ENCODE measurements at places on chromosomes 7 and 10. TPM values are rescaled to one million over a fixed set of nuclear protein-coding genes. Genes with fewer than 3 reads are reported as not detected.
A peak's percentile ranks its signal among the peaks of the same experiment; 100 is the strongest.

- H3K27me3 ChIP-seq, result peaks cover 5% of the 10 kb centered on the region
- no peak for DNase-seq
- H3K36me3 ChIP-seq, result no peaks in the 10 kb centered on the region
- H3K27ac ChIP-seq, result no peak overlapping the region
- no peak overlapping the region for H3K4me3 ChIP-seq
- H3K4me1 ChIP-seq, result no peaks in the 10 kb centered on the region
Observed at GRCh38 chr7:22210967-22211366, 146.0 kb downstream of the RAPGEF5 start.

DNA sequence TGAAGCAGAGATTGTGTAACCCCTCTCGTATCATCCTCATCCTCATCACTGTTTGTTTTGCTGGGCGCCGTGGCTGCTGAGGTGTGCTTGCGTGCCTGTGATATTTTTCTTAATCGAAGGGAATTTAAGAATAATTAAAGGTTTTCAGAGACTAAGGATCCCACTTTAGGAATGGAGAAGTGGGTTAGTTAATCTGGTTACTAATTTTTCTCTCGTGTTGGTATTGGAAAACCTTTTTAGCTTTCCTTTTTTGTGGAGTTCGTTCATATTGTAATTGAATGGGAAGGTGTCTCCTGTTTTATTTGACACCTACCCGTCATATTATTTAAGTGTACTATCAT is 1.3 kb downstream of the UBN2 start:
- H3K4me3 ChIP-seq, result peak overlapping the region; percentile 97
- DNase-seq, result no peak
- no peak overlapping the region for H3K27ac ChIP-seq
- no peaks in the 10 kb centered on the region for H3K27me3 ChIP-seq

DNA sequence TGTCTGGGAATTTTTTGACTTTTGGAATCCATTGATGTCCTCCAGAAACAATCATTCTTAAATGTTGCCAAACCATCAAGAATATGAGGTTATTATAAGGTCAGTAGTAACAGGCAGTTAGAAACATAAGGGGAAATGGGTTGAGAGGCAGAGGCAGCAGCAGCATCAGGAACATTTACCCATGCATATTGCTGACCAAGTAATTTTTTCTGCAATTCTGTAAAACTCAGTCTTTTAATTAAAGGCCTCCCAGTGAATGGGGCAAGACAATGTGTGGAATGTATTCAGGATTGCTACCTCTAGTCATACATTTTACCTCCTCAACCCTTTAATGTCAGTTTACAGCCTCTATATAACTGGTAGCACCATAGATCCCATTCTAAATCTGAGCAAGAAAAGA is 66.5 kb upstream of the SKAP2 start:
- DNase-seq, result no peak
- H3K4me1 ChIP-seq, result no peaks in the 10 kb centered on the region
- no peak overlapping the region for H3K4me3 ChIP-seq
- H3K27me3 ChIP-seq, result no peaks in the 10 kb centered on the region

DNA sequence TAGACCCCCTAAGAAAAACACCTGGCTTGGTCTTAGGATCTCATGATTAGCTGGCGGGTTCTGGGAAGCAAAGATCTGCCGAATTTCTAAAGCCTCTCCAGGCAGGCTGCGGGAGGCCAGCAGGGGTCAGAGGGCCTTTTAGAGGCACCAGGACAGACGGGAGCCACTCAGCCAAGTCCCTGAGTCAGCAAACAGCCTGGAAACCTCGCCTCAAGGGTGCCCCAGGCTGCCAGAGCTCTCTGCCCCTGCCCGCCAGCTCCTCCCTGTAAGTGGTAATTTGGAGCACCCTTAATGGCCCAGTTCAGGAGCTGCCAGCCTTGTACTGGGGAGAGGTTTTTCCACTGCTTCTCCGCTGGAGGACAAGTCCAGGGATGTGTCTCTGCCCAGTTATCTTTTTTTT is 88.7 kb downstream of the HIP1 start:
- H3K4me3 ChIP-seq, result no peak overlapping the region
- H3K36me3 ChIP-seq, result no peaks in the 10 kb centered on the region
- H3K27me3 ChIP-seq, result no peaks in the 10 kb centered on the region
- no peak for DNase-seq
- no peaks in the 10 kb centered on the region for H3K4me1 ChIP-seq
- no peak overlapping the region for H3K27ac ChIP-seq

PLAC9 gene
- total RNA-seq, result not detected

DNA sequence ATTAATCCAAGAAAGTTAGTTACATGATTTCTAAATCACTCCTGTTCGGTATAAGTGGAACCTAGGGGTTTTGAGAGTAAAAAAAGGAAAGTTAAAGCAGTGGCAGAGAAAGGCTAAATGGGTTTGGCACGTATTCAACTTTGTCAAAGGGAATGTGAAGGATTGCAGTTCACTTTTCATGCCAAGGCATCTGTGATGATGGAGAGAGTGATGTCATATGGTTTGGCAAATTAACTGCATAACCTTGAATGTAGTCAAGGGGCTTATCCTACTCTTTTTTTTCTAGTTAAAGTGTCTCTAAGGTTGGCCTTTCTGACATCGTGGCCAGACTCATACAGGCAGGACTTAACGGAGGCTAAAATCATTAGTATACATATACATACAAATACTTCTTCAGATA is 277.8 kb downstream of the EXOC4 start:
- H3K36me3 ChIP-seq, result no peaks in the 10 kb centered on the region
- no peaks in the 10 kb centered on the region for H3K27me3 ChIP-seq
- no peak for DNase-seq
- H3K4me3 ChIP-seq, result no peak overlapping the region
- no peak overlapping the region for H3K27ac ChIP-seq

DNA sequence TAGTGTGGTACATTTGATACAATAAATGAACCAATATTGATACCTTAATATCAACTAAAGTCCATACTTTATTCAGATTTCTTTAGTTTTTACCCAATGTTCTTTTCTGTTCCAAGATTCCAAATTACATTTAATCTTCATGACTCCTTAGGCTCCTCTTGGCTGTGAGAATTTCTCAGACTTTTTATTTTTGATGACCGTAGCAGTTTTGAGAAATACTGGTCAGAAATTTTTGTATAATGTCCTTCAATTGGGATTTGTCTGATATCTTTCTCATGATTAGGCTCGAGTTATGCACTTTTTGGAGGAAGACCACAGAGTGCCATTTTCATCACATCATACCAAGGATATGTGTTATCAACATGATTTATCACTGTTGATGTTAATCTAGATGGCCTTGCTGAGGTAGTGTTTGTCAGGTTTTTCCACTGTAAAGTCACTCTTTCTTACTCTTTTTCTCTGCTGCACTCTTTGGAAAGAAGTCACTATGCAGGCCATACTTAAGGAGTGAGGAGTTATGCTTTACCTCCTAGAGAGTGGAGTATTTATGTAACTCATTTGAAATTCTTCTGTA is 12.9 kb upstream of the ENTPD1 start:
- H3K27me3 ChIP-seq, result no peaks in the 10 kb centered on the region
- H3K36me3 ChIP-seq, result no peaks in the 10 kb centered on the region
- no peak overlapping the region for H3K4me3 ChIP-seq
- no peak for DNase-seq
- no peaks in the 10 kb centered on the region for H3K4me1 ChIP-seq
- no peak overlapping the region for H3K27ac ChIP-seq

RBP3 gene
- not detected for total RNA-seq

LRMDA gene
- not detected for total RNA-seq

- no peak for DNase-seq
- peaks cover 26% of the 10 kb centered on the region for H3K36me3 ChIP-seq
- no peaks in the 10 kb centered on the region for H3K4me1 ChIP-seq
- H3K27me3 ChIP-seq, result no peaks in the 10 kb centered on the region
- no peak overlapping the region for H3K4me3 ChIP-seq
- H3K27ac ChIP-seq, result no peak overlapping the region
Observed at GRCh38 chr10:27530477-27530876, 26.4 kb downstream of the RAB18 start.

All from CD4-positive, alpha-beta T cell (primary cell).